ENCODE measurements at places on chromosomes 16 and 17.
A peak's percentile ranks its signal among the peaks of the same experiment; 100 is the strongest.

DNA sequence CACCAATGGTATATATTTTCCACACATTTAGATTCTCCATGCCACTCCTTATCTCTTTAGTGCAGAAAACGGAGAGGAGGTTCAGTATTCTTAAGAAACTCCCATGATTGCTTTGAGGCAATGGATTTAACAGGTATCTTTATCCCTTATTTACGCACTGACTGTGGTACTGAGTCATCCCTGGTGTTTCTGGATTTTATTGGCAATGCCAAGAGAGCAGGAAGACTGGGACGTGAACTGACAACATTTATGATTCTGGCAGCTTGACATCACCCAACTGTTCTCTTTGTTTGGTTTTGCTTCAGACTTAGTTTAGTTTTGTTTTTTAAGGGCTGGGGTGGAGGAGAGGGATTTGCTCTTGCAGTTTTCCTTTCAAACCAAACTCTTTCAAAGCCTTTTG is 131.4 kb downstream of the WWOX start:
- peak; percentile 95 for DNase-seq

GRCh38 chr17:76820561-76820960 is 47.6 kb upstream of the MGAT5B start:
- DNase-seq, result peak; percentile 31

DNA sequence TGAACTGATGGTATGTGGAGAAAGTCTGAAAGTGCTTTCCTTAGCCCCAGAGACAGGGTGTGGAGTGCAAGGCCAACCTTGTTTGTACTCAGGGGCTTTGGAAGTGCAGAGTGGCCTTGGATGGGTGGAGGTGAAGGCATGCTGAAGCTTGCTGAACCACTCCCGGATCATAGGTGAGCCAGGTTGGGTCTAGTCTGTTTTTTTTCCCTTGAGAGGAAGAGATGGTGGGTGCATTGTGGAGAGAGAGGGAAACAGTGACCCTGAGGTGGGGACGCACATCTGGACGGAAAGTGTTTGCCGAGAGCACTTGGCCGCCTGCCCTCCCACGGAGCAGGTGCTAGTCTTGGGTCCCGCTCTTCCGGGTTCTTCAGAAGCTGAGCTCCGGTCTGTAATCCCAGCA is 12.5 kb downstream of the ABAT start:
- DNase-seq, result no peak

- DNase-seq, result no peak
Observed at GRCh38 chr17:40350689-40351358, 13.7 kb downstream of the GJD3 start.

- DNase-seq, result no peak
Observed at GRCh38 chr17:29216181-29216580, 30.5 kb upstream of the CRYBA1 start.

DNA sequence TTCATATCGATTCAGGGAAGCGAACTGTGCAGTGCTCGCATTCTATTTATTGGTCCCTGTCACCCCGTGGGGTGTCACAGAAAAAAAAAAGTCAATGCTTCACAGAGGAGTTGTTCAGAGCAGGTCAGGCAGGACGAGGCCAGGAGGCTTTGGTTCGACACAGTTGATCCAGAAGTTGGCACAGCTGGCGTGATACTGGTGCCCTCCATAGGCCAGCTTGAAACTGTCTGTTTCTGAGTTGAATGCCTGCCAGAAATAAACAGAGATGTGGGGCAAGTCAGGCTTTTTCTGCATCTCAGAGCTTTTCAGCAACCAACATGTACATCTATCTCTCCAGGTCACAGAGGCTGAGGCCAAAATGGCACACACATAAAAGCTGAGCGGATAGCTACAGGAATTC is 29.1 kb downstream of the DUSP14 start:
- DNase-seq, result no peak

- no peak for DNase-seq
Observed at GRCh38 chr16:24764916-24765315, 35.5 kb downstream of the TNRC6A start.

GRCh38 chr17:80067393-80067986 is 31.0 kb downstream of the CCDC40 start:
- no peak for DNase-seq

DNA sequence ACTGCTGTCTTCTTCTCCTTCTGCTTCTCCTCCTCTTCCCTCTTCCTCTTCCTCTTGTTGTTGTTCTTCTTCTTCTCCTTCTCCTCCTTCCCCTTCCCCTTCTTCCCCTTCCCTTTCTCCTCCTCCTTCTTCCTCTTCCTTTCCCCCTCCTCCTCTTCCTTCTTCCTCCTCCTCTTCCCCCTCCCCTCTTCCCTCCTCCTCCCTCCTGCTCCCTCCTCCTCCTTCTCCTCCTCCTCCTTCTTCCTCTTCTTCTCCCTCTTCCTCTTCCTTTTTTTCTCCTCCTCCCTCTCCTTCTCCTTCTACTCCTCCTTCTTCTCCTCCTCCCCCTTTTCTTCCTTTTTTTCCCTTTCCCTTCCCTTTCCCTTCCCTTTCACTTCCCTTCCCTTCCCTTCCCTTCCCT is 245.0 kb upstream of the IRX5 start:
- DNase-seq, result no peak

DNA sequence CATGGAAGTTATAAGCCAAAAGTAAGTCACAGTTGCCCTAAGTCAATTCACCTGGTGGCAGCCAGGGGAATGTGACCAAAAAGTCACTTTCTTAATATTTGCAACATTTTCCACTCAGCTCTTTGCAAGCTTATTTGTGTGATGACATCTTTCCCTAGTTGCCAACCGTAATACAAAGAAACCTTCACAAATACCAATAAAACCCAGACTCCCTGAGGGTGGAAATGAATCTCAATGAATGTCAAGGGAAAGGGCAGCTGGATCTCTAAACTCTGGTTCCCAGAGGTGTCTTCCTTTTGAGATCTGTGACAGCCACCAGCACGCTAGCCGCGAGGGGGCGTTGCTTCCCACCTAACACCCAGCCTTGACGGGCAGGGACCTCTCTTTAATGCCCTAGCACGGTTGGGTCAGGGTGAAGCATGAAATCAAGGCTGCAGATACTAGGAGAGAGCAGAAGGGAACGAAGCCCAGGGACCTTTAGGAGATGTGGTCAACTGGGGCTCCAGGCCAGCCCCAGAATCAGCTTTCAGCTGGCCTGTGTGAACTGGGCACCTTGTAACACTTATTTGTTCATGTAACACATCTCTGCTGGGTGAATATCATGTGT is 82.2 kb downstream of the CMC2 start:
- DNase-seq, result no peak

- no peak for DNase-seq
Observed at GRCh38 chr16:10932959-10933710, 9.1 kb downstream of the DEXI start.

GRCh38 chr16:67632415-67633172 is 12.3 kb upstream of the CARMIL2 start:
- DNase-seq, result no peak

DNA sequence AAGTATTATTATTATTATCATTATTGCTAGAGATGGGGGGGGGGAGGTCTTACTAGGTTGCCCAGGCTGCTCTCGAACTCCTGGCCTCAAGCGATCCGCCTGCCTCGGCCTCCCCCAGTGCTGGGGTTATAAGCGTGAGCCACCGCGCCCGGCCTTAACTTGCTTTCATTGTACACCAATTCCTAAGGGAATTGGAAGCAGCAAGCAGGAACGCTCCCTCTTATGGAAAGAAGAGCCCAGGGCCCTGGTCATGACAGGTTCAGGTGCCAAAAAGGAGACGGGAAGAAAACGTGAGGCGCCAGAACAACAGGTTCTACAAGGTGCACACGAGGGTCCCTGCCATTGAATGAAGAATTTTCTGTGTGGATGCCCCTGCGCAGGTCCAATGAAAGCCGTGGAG is 540 bp upstream of the RPL38 start:
- no peak for DNase-seq

DNA sequence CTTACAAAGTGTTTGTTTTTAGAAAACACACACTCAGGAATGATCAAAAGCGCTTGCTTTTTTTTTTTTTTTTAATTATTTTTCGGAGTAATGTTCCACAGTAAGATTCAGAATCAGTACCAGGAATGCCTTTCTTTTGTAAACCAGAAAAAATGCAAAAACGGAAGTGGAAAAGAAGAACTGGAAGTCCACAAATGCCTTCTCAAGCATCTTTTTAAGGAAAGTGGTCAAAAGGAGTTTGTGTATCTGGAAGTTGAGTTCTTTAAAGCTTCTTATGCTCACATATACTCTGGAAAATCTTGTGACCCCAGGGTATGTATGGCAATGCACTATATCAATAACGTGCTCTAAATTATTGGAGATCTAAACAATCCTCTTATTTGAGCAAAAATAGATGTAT is 126.0 kb downstream of the ABCA8 start:
- DNase-seq, result no peak

Measured in LNCaP clone FGC (cell line).